Stimulated activated CD4-positive, alpha-beta T cell treated with anti-CD3 and anti-CD28 coated beads, Interleukin-12 subunit alpha, Interleukin-12 subunit beta, amount 100 ng/mL, for 48 hours (primary cell): ENCODE measurements at places on chromosomes 16 and 17.
A peak's percentile ranks its signal among the peaks of the same experiment; 100 is the strongest.

DNA sequence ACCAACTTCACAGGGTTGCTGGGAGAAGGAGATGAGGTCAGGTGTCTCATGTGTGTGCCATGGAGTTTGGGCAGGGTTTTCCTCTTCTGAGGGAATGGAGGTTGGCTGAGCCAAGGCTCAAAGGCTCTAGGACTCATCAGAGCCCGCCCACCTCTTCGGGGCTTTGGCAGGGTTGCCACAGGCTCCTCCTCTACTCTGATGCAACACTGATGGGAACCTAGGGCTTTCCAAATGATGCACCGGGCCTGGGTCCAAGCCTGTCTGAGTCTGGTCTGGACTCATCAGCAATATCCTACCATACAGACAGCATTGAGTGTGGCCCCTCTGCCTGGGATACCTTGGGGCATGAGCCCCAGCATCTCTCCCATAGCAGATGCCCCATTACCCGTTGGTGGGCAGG, 59.5 kb upstream of the LHX1 start:
- no peak for DNase-seq

DNA sequence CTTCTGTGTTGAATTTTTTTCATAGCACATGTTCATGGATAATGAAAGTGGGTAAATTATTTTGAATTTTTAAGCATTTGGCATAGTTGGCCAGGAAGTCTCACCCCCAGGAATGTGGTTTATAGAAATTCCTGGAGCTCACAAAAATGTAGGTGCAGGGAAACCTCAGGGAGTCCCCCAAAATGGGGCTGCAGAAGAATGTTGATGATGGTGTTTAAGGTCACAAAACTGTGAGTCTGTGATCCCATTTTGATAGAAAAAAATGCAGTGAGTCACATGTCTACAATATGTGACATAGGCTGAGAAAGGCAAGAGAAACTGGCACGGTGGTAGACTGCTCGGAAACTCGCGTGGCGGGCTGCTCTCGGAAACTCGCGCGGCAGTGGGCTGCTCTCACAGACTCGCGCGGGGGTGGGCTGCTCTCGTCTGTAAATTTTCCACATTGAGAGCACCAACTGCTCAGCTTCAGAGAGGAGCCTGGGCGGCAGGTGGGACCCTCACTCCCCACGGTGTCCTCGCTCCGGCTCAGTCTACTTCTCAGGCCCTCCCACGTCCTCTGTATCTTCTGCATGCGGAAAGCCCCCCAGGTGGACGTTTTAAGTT, 18.7 kb upstream of the MC1R start:
- DNase-seq: no peak

DNA sequence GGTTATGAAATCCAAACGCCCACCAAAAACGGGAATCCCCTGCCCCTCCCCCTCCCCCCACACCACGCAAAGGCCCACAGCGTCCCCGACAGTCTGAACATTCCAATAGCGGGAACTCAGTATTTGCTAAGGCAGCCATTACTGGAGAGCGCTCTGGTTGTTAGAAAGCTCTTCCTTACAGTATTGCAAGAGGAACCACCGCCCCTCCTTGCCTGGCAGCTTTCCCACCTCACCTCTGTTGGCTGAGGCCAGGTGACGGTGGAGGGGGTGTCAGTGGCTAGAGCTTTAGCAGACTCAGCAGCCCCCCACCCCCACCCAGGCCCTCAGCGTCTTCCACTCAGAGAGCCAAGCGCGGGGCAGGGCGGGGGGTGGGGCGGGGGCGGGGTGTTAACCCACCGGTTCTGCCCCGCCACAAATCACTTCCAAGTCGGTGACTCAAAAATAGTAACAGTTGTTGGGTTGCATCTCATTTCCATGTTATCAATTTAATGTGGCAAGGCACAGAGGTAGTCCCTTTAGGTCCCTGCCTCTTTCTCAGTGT, 2.2 kb upstream of the PLEKHH3 start:
- no peak for DNase-seq

DNA sequence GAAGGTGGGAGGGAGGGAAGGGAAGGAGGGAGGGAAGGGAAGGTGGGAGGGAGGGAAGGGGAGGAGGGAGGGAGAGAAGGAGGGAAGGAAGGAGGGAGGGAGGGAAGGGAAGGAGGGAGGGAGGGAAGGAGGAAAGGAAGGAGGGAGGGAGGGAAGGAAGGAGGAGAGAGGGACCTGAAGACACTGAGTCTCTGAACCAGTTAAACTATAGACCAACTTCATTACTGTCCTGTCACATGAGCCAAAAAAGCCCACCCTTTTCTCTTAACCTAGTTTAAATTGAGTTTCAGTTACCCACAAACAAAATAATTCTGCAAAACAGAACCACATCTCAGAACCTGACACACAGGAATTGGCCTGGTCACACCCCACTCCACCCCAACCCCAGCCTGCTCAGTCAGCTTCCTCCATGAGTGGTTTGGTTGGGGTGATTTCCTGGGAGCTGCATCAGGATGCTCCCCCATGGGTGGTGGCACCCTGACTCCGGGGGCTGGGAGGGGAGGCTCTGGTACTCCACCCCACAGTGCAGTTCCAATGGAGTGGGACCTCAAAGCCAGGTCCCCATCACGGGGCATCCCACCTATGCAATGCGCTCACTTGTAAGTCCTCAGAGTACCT, 4.7 kb upstream of the PRR29 start:
- DNase-seq: no peak

DNA sequence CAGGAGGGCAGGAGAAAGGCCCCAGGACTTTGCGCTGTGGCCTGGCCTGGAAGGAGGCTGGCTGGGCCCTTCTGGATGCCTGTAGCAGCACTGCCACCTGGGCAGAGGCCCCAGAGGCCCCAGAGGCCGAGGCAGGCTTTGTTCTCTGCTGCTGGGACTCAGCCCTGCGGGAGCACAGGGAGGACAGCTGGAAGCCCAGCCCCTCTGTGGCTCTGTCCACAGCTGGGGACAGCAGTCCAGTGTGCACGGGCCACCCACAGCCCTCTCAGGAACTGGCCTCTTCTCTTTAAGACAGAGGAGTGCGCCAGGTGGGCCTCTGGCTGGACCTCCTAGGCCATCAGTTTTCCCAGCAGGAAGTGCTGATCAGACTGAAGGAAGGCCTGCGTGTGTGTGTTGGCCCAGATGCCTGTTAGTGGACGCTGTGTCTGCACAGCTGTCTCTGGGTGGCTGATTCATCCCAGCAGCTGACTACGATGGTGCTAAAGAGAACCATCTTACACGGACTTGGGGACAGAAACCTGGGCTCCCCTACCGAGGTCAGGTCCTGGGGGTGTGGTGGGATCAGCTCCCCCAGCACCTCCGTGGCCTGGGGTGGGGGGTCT, 26.9 kb upstream of the ZNF750 start:
- no peak for DNase-seq

DNA sequence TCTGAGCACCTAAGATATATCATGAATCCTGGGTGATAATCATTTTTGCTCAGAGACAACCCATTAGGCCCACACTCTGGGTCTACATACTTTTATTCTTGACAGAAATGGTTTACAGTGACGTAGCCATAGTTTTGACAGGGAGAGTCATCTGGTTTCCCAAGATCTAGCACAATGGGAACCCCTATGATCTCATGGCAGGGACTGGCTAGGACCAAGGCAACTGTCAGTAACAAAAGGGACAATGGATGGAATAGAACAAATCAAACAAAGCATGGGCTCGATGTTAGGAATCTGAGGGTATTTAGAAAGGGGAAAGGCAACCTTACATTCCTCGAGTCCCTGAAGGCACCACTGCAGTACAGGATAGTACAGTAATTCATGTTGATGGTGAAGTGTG, 20.5 kb downstream of the CFAP97D1 start:
- no peak for DNase-seq

DNA sequence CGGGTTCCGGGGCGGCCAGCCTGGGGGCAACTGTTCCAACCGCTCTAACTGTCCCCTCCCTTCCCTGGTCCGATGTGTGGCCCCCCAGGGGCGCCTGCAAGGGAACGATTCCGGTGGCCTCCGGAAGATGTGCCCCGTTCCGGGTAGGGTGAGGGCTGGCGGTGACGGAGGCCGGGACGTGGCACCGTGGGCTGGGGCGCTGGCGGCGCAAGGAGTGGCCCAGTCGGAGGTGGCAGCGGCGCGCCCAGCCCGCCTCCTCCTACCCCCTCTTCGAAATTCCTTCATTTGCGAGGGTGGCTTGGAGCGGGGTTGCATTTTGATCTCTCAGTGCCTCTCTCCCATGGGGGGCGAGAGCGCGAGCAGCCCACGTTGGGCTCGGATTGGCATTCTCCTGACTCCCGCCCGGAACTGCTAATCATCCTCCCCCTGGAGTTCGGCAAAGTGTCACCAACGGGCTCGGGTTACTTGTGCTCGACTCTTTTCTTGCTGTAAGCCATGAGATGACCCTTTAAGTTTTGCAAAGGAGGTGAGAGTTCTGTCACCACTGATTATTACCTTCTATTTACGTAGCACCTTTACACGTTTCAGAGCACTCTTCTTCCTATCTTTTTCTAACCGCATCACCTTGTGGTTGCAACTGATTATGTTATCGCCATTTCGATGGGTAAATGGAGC, 622 bp downstream of the NDEL1 start:
- peak; percentile 54 for DNase-seq

DNA sequence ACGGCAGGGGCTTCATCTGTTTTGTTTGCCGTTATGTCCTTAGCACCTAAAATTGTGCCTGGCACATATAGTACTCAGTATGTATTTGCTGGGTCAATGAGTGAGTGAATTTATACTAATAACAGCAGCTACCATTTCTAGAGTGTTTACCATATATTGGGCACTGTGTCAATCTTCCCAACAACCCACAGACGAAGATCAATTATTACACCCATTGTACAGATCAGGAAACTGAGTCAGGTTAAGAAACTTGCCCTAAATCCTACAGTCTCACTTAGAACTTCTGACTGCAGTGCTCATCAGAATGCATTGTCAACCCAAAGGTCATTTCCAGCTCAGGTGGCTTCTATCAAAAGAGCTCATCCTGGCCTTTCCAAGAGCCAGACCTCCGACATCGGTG, 44.5 kb upstream of the MEOX1 start:
- no peak for DNase-seq

GRCh38 chr17:69228576-69228975, at the start of gene ABCA10:
ABCA10 (minus strand) TSS chr17:69228824; CDS start chr17:69225358, 3,466 bp downstream.
- DNase-seq: no peak

- DNase-seq: no peak
These were observed 12.5 kb downstream of the FAHD1 start for GRCh38 chr16:1839554-1839953.

DNA sequence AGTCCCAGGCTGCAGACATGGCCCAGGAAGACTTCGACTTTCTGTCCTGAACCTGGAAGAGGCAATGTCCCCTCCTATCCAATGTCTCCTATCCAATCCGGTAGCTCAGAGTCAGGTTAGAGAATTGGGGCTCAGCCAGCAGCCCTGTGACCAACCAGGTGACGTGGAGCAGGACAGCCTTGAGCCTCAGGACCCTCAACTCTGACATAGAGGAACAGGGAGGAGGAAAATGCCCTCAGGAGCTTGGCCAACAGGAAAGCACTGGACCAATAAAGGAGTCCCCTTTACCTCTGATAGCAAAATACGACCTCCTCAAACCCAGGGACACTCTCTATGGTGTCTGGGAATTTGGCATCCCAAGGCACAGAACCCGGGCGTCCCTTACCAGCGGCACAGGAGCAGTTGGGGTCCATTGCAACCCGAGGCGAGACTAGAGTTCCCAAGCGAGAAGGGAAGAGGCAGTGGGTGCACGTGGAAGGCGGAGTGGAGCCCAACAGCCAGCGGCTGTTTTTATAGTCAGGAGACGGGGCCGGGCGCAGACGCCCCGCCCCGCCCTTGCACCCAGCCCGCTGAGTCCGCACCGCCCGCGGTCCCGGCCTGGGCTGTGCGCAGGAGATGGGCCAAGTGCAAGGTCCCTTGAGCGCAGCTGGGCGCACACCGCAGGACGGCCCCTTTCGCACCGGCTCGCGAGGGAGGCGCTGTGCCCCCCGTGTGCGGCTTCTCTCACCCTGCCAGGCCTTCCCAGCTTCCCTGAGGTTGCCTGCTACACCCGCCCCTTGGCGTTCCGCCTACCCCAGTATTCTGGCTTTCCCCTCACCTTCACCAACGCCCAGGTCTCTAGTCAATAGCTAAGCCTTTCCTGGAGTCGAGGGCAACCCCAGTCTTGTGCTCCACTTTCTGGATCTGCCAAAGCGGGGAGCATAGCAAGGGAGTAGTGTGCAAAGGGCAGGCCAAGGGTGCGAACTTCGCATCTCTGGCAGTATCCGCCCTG, at the start of gene MT1G:
MT1G (minus strand) TSS at position 485 of the 991 bp plus-strand sequence; CDS start at position 413, 72 bp downstream.
- DNase-seq: no peak

DNA sequence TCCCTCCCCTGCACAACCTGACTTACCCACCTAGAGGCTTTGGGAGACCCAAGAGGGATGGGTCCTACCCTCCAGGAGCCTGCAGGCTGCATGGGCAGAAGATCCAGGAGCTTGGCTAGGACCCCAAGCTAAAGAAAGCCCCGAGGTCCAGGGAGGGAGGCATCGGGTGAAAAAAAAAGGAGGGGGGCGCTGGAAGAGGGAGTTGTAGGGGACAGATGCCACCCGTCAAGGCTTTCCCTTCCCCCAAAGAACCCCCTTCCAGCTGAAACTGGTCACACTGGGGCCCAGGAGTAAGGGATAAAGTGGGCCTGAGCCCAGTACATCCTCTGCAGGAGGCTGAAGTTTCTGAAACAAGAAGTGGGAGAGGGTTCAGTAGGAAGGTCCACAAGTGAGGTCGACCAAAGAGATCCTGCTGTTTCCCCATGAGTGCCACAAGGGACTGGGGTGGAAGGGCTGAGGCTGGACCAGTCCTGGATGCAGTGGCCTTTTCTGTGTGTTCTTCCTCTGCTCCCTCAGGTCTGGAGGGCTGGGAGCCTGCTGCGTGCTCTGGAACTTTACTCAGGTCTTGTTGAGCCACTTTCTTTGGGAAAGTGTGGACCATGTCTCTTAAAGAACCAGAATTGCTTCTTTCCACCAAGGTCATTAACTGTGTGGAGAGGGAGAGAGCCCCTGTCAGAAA, 14.2 kb upstream of the CBFB start:
- no peak for DNase-seq

DNA sequence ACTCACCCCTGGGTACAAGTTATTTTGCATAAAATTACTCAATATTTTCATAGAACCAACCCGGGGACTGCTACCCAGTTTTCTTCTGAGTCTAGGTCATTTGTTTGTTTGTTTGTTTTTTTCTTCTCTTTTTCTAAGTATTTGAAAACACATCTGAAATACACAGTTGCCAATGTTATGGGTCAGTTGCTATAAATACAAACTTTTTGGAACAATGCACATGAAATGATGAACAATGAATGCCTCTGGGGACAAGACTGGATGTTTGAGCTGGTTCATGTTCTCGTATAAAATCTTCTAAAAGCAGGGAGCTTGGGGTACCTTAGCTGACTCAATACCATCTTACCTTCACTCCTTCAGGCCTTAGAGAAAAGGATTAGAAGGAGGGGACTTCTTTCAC, 30.5 kb downstream of the TMEM238L start:
- no peak for DNase-seq

DNA sequence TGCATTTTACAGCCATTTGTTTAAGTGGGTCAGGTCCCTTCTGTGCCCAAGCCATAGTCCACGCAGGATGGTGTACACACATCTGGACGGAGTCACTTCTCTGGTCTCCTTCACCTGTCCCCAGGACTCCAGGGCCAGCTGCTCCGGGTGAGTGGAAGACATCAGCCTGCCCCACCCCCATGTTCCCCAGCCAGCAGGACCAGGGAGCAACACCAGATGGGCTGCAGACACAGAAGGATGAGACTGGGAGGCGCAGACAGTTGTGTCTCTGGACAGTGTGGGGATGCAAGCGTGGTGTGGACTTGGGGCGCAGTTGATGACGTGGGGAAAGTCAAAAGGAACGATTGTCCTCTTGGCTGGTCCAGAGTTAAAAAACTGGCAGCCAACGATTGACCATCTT, 24.6 kb upstream of the WFDC1 start:
- DNase-seq: no peak

GRCh38 chr16:17409894-17410293, 60.9 kb downstream of the XYLT1 start:
- DNase-seq: no peak

GRCh38 chr17:75367312-75367711, 38.2 kb downstream of the GRB2 start:
- DNase-seq: no peak
